ENCODE measurements at places on chromosomes 3 and 15.

GRCh38 chr15:80761754-80762153 lies 17.4 kb upstream of the CEMIP start:
- DNase-seq: no peak

DNA sequence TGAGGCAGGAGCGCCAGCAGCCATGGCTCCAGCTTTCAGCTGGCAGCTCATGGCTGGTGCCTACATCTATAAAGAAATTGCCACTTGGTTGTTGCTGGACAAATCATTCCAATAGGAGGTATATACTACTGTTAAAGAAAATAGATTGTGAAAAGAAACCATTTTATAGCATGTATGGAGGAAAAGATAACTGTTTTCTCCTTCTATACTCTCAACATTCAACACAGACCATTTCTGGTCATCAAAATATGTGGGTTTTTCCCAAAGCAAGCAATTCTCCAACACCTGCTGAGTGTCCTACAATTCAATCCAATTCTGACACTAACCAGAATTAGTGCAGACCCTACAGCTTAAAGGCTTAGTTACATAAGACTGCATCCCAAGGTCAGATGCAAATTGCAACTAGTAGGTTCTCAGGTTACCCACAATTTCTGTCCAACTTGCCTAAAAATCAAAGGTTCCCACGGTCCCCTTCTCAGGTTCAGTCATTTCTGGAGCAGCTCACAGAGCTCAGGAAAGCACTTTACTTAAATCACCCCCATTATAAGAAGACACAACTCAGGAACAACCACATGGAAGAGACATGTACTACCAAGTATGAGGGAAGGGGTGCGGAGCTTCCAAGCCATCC lies 42.4 kb upstream of the STRIT1 start:
- DNase-seq: no peak

DNA sequence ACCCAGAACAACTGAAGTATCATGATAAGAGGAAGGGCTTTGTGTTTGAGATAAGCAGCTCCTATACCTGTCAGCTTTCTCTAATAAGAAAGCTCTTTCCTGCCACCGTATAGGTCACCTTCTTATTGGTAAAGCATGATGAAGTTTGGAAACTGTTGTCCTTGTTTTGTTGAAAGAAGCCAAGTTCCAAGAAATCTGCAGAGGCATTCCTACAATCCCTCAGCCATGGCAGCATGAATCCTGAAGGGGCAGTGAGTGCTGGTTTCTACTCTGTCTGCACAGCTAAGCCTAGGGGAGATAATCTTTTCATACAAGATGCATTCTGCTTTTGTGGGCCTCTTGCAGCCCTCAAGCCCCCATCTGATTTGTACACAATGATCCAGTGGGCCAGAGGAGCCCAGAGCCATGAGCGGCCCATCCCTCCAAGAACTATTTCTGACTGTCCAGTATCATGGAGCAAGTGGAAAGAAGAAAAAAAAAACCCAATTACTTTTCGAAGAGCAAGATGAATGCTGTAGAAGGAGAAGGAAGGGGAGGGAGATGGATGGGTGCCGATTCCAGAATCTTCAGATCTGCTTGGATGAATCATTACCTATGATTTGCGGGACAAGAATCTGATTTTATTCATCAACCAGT lies 1.9 kb upstream of the THBS1 start:
- DNase-seq: no peak

DNA sequence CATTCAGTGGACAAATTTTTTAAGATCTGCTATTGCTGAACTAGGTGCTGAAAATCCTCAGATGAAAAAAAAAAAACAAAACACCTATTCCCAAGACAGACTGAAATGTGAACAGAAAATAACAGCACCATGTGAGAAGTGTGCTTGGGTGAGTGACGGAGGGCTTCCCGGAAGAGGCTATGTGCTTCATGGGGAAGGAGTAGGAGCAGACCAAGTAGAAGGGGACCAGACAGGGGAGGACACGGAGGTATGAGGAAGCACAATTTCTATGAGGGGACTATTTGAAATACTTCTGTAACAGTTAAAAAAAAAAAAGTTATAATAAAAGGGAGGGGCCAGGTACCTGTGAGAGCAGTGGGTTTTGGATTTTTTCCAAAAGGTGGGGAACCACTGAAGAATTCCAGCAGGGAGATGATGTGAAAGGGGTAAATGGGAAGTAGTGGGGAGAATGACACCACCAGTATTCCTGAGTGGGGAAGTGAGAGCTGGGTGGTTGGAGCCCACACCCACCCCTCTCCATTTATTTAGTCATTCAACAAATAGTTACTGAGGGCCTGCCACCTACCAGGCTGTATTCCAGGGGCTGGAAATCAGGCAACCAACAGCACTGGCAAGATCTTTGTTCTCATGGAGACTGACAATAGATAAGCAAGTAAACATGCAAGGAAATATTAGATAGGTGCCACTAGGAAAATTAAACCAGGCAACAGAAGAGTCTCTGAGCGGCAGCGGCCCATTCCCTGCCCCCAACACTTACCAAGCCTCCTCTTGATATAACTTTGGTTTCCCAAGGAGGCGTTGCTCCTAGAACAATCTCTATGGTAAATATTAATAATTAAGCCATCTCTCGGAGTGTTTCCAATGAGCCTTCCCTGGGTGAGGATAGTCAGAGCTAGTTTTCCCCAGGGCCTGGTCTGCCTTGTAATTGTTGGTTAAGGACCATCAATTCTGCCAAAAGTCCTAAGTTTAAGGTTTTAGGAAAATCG lies 3.8 kb upstream of the USP3 start:
- no peak for DNase-seq

DNA sequence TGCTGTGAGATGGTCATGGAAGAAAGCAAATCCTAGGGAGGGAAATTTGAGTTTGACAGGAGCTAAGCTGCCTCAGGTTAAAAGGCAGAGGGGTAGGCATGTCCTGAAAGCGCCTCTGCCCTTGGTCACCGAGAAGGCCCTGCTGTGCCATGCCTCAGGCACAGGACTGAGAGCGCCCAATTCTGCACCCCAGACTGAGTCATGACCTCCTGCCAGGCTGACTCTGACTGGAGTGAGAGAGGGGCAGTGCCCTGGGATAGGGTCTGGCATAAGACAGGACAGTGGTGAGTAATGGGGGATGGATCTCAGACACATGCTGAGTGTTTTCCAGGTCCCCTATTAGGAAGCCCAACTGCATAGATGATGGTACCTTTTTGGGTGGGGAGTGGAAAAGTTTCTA lies 44.4 kb downstream of the EPHB1 start:
- DNase-seq: no peak

GRCh38 chr3:66256806-66257205 lies 36.0 kb downstream of the SLC25A26 start:
- no peak for DNase-seq

- DNase-seq: no peak
Measured at GRCh38 chr15:39585871-39586301, 5.0 kb downstream of the THBS1 start.

- DNase-seq: no peak
Measured at GRCh38 chr3:142990721-142991120, 10.6 kb upstream of the U2SURP start.

DNA sequence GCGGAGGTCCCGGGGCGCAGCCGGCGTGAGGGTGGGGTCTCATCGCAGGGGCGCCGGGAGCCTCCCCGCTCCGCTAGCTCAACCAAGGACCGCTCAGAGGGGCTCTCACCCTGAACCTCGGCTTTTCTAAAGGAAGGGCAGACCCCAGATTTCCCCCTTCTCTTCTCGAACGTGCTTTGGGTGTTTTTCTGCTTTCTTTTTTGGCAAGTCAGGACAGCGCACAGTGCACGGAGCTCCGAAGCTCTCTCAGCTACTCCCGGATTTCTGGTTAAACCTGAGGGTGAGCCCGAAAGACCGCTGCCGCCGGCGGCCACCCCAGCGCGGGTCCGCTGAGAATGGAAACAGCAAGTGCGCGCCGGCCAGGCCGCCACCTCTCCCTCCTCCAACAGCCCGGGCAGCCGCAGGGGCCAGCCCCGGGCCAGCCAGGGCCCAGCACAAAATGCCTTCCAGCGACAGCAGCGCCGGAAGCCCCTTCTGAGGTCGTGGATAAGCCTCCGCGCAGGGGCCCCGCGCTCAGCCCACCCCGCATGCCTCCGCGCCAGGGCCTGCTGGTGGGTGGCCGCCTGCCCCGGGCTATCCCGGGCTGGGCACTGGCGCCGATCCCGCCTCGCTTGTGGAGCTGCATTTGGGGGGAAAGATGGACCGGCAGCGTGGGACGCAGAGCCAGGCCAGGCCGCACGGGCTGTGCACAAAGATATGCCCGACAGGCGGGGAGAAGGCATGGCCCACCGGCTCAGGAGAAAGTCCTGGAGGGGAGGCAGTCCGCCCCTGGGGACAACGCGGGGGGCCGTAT lies 8.2 kb upstream of the OCA2 start:
- no peak for DNase-seq

DNA sequence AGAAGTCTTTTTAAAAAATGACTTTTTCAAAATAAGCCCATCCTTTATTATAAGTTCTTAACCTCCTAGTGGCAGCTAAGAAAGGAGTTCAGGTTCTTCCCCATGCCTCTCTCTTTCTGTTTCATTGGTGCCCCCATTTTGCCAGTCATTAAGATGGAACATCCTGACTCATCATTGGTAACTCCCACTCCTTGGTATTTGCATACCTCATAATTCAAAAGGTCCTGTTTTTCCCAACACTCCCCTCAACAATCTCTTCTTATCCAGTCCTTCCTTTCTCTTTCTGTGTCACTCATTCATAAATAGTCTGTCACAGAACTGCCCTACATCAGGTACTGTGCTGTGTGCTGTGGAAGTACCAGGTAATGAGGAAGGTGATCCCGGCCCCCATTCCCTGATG lies 394.0 kb downstream of the FOXP1 start:
- DNase-seq: peak; percentile 29

GRCh38 chr15:46956456-46956855 lies 760.8 kb upstream of the SEMA6D start:
- DNase-seq: peak; percentile 3

DNA sequence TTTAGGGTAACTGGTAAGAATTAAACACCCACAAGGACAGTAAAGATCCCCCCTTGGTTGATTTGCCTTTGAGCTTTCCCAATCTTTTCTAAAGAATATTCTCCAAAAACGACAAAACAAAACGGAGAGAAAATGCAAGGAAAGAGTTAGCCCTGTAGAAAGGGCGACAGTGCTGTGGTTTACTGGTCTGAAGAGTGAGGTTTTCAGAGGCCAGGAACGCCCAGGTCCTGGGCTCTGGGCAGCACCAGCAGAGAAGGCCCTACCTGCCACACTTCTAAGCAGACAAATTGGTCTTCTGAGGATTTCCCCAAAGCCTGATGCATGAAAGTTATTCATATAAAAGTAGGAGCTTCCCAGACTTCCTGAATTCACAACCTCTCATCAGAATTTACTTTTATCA lies 119.3 kb downstream of the KCNMB2 start:
- DNase-seq: no peak

DNA sequence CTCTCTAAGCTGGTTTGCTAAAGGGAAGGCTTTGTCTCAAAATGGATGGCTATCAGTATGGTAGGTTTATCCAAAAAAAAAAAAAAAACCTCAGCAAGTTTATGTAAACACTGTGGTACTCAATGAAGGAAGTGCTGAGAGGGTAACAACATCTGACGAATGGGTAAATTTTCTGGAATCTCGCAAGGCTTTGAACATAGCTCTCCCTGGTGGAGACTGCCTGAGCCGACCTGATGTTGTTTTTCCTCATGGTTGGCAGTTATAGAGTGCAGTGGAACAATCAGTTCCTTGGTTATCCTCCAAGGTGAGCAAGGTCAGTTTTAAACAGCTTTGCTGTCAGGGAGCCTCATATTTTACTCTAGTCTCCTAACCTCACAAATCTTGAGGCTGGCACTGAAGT lies 94.6 kb downstream of the ZPLD1 start:
- DNase-seq: no peak

- DNase-seq: no peak
Measured at GRCh38 chr3:189883113-189883753, 237.5 kb downstream of the P3H2 start.

- no peak for DNase-seq
Measured at GRCh38 chr3:146581080-146581601, 24.0 kb downstream of the PLSCR5 start.

DNA sequence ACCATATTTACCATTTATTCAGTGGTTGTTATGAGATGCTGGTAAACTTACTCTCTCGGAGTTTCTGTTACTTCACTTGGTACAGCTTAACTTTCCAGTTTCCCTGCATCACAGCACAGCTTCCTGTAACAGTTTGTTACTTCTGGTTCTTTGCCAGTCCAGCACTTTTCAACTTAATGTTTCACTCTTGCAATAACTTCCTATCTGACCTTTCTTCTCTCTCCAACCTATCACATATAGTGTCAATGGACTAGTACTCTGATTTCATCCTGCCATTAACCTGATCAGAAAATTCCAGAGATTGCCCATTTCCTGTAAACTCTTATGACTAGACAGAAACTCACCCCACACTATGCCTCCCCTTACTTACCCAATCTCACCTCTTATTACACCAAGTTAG lies 3.9 kb upstream of the ATP11B start:
- no peak for DNase-seq

- no peak for DNase-seq
Measured at GRCh38 chr3:170811515-170811914, 58.5 kb downstream of the RPL22L1 start.

All from putamen (tissue), 1 donor.